Neuronal stem cell (in vitro differentiated cells): ENCODE measurements at places on chromosomes 7 and 10.
A peak's percentile ranks its signal among the peaks of the same experiment; 100 is the strongest.

GRCh38 chr10:60448246-60448645 lies 58.6 kb upstream of the ANK3 start:
- no peaks in the 10 kb centered on the region for H3K27me3 ChIP-seq
- H3K4me1 ChIP-seq: peaks cover 7% of the 10 kb centered on the region
- DNase-seq: no peak
- H3K36me3 ChIP-seq: no peaks in the 10 kb centered on the region
- no peak overlapping the region for H3K4me3 ChIP-seq

DNA sequence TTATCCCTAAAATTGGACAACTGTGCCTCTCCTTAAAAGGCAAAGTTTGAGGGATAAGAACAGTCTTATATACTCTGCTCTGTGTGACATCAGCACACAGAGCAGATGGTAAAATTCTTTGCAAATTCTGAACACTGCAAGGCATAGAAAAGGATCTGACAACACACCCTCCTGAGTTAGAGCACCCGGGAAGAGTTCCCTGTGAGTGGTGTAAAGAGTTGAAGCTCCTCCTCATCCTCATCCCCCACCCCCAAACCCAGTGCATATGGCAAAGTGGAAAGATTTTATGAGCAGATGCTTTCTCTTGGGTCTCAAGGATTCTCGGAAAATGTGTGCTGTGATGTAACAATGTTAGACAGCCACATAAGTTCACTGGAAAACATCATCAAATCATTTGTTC lies 40.0 kb upstream of the DGKI start:
- H3K4me1 ChIP-seq: peaks cover 12% of the 10 kb centered on the region
- no peak for DNase-seq
- H3K27me3 ChIP-seq: no peaks in the 10 kb centered on the region
- H3K27ac ChIP-seq: peak overlapping the region; percentile 51

DNA sequence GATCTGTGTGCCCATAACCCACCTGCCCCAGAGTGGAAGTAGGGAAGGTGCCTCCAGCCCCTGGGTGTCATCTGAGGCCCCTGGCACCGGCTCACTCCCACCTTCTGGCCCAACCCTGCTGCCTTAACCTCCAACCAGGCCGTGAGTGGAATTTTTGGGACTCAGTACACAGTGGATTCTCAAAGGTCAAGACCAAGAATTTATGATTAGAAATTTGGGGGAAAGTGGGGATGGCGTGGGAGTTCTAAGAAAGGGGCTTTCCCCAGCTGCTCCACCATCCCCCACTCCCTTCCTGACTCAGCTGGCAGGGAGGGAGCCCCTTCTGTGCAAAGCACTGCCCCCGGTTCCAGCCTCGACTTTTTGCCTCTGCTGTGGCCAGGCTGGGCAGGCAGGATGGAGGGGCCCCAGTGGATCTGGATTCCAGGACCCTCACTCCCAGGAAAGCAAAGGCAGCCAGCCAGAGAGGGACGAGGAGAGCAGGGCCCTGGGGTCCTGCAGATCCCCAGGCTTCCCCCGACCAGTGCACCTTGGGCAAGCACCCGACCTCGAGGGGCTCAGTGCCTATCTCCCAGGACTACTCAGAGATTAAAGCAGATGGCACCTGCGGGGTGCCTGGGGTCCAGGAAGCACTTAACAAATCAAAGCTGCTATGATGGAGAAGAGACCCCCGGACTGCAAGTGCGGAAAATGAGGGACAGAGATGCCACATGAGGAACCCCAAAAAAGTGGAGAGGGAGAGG lies 12.8 kb downstream of the SPOCK2 start:
- no peaks in the 10 kb centered on the region for H3K27me3 ChIP-seq
- no peak overlapping the region for H3K4me3 ChIP-seq
- DNase-seq: no peak
- H3K27ac ChIP-seq: no peak overlapping the region

GRCh38 chr7:64887756-64888508 lies 15.1 kb upstream of the ZNF273 start:
- peaks cover 36% of the 10 kb centered on the region for H3K27me3 ChIP-seq
- DNase-seq: no peak
- no peaks in the 10 kb centered on the region for H3K36me3 ChIP-seq

DNA sequence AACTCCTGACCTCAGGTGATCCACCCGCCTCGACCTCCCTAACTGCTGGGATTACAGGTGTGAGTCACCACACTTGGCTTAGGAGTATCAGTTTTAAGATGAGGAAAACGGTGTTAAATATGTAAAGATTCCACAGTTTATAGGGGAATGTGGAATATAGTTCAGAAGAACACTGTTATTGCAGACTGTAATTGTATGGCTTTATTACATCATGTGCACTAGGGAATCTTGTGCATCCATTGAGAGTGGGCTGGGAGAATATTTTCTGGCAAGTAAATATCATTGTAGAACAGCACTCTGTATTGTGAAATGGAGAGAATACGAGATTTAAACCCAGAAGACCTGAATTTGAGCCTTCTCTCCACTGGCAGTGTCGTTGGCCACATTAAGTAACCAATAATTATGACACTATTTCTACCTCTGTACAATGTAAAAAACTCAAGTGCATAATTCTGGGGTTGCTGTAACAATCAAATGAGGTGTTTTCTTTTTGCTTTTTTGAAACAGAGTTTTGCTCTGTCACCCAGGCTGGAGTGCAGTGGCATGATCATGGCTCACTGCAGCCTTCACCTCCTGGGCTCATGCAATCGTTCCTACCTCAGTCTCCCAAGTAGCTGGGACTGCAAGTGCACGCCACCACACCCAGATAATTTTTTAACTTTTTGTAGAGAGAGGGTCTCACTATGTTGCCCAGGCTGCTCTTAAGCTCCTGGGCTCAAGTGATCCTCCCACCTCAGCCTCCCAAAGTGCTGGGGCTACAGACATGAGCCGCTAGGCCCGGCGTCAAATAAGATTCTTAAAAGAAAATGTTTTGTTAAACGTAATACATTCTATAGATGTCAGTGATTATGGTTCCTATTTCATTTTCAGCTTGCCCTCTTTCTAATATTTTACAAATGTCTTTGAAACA lies 12.0 kb upstream of the PARD3 start:
- H3K4me3 ChIP-seq: no peak overlapping the region
- H3K27me3 ChIP-seq: no peaks in the 10 kb centered on the region
- no peaks in the 10 kb centered on the region for H3K36me3 ChIP-seq
- no peak overlapping the region for H3K27ac ChIP-seq
- no peak for DNase-seq
- H3K4me1 ChIP-seq: peaks cover 6% of the 10 kb centered on the region

DNA sequence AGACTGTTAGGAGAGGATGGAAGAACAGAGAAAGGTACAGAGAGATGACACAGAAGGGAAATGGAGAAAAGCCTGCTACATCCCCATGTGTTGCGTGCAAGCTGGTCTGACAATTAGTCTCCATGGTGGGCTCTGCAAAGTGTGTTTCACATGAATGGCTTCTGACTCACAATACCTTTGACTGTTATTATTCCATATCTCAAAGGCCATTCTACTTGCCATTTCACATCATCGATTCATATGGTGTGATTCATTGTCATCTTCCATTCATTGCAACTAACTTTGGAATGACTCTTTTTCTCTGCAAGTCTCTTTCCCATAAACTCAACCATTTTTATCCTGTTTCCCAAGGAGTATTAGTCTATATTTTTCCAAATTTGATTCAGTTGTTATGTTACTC lies 208.9 kb upstream of the INHBA start:
- no peaks in the 10 kb centered on the region for H3K4me1 ChIP-seq
- no peaks in the 10 kb centered on the region for H3K27me3 ChIP-seq
- no peak overlapping the region for H3K4me3 ChIP-seq

DNA sequence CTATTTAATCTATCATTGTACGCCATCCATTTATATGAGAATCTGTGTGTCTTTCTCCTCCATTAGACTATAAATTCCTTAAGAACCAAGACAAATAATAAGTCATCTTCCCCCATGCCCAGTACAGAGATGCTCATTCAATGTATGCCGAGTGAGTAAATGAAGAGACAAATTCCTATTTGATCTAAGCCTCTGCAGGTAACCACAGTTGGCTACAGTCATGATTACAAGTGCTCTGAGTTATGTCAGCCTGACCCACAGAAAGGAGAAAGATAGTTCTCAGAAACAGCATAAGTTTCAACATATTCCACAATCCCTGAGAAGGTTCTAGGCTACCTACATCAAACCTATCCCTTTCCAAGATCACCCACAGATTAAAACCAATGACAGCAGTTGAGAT lies 46.1 kb downstream of the MPP7 start:
- no peak for DNase-seq
- no peaks in the 10 kb centered on the region for H3K36me3 ChIP-seq
- H3K4me1 ChIP-seq: peaks cover 1% of the 10 kb centered on the region
- no peak overlapping the region for H3K27ac ChIP-seq
- no peaks in the 10 kb centered on the region for H3K27me3 ChIP-seq

DNA sequence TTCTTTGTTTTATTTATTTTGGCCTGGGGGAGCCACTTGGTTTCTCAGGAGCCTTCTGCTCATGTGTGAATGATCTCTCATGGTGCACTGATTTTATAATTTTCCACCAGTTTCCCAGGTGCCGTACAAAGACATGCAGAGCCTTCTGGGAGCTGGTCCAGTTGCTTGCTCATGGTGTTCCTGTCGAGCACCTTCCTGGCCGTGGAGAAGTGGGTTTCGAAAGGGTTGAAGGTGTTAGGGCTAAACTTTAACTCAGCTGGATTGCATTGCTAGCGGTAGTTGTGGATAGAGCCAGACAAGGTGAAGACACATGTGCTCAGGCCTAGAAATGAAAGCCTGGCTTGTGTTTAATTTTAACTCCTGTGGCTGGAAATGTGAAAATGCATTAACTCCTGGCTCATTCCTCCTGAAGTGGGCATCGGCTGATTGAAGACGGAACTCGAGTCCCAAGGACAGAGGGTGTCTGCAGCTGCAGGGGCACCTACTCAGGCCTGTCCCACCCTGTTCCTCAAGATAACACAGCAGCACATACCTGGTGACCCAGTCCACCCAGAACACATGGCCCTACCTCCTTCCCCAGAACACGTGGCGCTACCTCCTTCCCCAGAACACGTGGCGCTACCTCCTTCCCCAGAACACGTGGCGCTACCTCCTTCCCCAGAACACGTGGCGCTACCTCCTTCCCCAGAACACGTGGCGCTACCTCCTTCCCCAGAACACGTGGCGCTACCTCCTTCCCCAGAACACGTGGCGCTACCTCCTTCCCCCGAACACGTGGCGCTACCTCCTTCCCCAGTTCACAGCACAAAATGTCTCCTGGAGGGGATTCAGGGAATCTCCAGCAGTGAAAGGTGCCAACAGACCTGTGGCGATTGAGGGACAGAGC lies 133.2 kb downstream of the WDR37 start:
- no peak overlapping the region for H3K4me3 ChIP-seq
- no peak overlapping the region for H3K27ac ChIP-seq
- peaks cover 21% of the 10 kb centered on the region for H3K27me3 ChIP-seq
- H3K36me3 ChIP-seq: no peaks in the 10 kb centered on the region

- no peak overlapping the region for H3K27ac ChIP-seq
- no peak for DNase-seq
- no peaks in the 10 kb centered on the region for H3K36me3 ChIP-seq
- no peaks in the 10 kb centered on the region for H3K27me3 ChIP-seq
- no peak overlapping the region for H3K4me3 ChIP-seq
- no peaks in the 10 kb centered on the region for H3K4me1 ChIP-seq
Measured at GRCh38 chr7:116439841-116440549, 59.5 kb upstream of the CAV2 start.

DNA sequence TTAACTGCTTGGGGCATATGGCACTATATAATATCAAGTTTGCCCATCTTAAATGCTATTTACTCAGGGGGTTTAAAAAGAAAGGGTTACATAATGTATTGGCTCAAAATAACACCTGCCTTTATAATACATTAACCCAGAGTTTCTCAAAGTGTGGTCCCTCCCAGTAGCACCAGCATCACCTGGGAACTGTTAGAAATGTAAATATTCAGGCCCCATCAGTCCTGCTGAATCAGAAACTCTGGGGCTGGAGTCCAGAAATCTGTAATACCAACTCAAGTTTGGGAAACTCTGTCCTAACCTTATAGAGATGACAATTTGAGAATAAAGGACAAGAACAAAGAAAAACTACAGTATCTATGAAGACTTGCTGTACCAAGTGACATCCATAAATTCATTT lies 270.7 kb downstream of the PARD3 start:
- H3K27ac ChIP-seq: no peak overlapping the region
- no peaks in the 10 kb centered on the region for H3K27me3 ChIP-seq
- H3K4me3 ChIP-seq: no peak overlapping the region
- no peaks in the 10 kb centered on the region for H3K4me1 ChIP-seq

GRCh38 chr10:33327751-33328150 lies 6.7 kb downstream of the NRP1 start:
- H3K27me3 ChIP-seq: no peaks in the 10 kb centered on the region
- H3K36me3 ChIP-seq: no peaks in the 10 kb centered on the region
- H3K4me3 ChIP-seq: no peak overlapping the region
- no peak for DNase-seq
- peaks cover 4% of the 10 kb centered on the region for H3K4me1 ChIP-seq
